Stimulated activated CD8-positive, alpha-beta memory T cell treated with anti-CD3 and anti-CD28 coated beads, Interleukin-15, amount 100 ng/mL, for 1 hour (primary cell): ENCODE measurements at places on chromosomes 3 and 15.
A peak's percentile ranks its signal among the peaks of the same experiment; 100 is the strongest.

GRCh38 chr3:156303001-156303707, 182.8 kb downstream of the KCNAB1 start:
- DNase-seq = no peak

GRCh38 chr3:7309641-7310102, 448.8 kb downstream of the GRM7 start:
- DNase-seq = no peak

DNA sequence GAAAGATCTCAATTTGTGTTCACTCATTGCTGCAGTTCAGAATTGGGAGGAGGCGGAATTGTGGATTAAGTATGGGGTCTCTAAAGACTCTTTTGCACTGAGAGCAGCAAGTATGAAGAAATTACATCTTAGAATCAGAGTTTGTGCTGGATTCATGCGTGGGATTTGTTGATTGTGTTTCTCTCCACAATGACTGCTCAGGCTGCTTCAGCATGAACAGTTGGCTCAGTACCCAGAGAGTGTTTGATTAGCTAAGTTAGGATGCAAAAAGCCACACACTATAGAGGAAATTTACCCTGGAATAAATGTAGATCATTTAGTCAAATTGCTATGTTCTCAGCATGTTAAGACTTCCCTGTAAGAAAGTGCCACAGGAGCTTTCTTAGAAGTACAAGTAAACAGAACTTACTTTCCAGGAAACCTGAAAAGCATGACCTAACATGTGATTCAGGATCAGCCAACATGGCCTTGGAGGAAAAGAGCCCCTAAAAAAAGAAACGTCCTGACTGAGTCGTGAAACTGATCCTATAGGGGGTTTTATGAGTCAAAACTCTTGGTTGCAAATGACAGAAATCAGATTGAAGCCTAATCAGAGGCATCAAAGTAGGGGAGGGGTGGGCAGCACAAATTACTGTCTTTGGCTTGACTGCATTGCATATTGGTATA, 32.6 kb downstream of the HHLA2 start:
- no peak for DNase-seq

- no peak for DNase-seq
These were observed 98.7 kb downstream of the PLD1 start for GRCh38 chr3:171711461-171712170.

DNA sequence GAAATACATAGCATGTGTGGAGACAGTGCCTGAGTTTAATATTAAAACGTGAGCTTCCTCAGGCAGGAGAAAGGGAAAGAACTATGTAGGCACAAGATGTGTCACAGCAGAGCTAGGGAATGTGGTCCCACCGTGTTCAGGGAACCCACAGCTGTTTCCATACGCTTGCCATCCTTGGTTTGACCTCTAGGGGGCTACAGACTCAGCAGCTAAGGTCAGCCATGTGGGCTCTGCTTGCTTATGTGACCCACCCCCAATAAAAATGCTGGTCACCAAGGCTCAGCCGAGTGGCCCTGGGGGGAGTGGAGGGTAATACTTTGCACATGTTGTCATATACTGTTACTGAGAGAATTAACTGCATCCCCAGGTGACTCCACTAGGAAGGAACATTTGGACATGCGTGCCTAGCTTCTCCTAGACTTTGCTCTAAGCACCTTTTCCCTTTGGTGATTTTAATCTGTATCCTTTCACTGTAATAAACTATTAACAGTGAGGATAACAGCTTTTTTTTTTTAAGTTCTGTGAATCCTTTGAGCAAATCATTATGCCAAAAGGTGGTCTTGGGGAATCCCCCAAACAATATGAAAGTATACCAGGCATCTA, 3.3 kb downstream of the TUBGCP5 start:
- peak; percentile 30 for DNase-seq

DNA sequence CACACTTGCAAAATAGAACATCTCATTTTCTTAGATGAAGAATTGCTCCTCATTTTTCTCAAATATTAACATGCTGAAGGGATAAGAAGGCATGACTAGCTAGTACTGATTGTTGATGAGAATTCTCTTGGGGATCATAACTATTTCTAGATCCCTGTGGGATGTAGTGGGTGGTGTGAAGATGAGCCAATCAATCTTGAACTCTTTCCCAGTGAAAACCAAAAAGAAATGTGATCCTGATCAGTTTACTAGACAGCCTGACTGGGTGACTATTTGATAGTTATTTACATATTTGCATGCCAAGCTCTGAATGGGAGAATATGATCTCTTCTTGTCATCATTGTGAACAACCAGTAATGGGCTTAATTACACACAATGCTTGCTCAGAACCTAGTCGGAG, 63.7 kb downstream of the ZIC1 start:
- no peak for DNase-seq

GRCh38 chr3:38577371-38578080, 72.0 kb downstream of the SCN5A start:
- no peak for DNase-seq

DNA sequence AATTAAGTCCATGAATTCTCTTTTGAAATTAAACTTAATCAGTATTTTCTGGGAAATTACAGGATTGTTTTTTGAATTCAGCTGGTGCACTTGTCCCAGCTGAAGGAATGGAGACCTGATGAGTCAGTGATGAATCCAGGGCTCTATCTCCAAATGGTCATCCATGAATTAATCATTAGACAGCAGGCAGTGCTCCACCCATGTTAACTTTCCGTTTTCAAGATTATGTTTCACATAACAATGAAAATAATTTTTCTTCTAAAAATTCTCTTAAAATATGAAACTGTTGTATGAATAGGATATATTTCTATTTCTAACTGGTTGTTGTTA, 13.9 kb upstream of the PAQR9 start:
- DNase-seq = no peak

GRCh38 chr15:52121896-52122295, 9.3 kb upstream of the BCL2L10 start:
- no peak for DNase-seq

GRCh38 chr3:196044513-196044912, 37.4 kb downstream of the TFRC start:
- DNase-seq = no peak

- no peak for DNase-seq
These were observed 82.8 kb upstream of the TNFSF10 start for GRCh38 chr3:172606021-172606420.

- no peak for DNase-seq
These were observed 84.7 kb downstream of the OPA1 start for GRCh38 chr3:193677734-193678133.
